Hindlimb muscle (tissue), 1 donor: ENCODE measurements at places on chromosomes 2 and 18. TPM values are rescaled to one million over a fixed set of nuclear protein-coding genes. Genes with fewer than 3 reads are reported as not detected.

The RPRM gene
- polyA plus RNA-seq = 17.0 TPM

The PROC gene
- 0.93 TPM for polyA plus RNA-seq

The LYG1 gene
- 2.4 TPM for polyA plus RNA-seq

The C1QL2 gene
- not detected for polyA plus RNA-seq

The FLACC1 gene
- 1.4 TPM for polyA plus RNA-seq

The ANKRD30B gene
- not detected for polyA plus RNA-seq

The KCNG3 gene
- 0.05 TPM for polyA plus RNA-seq

The CD207 gene
- 0.27 TPM for polyA plus RNA-seq

The CCDC178 gene
- 0.36 TPM for polyA plus RNA-seq

The GALR1 gene
- 0.09 TPM for polyA plus RNA-seq

The THADA gene
- 22.3 TPM for polyA plus RNA-seq

The GRHL1 gene
- polyA plus RNA-seq = 1.9 TPM

The BIN1 gene
- polyA plus RNA-seq = 1,160 TPM

The CTIF gene
- 47.1 TPM for polyA plus RNA-seq

The IL36RN gene
- polyA plus RNA-seq = not detected

The DAW1 gene
- polyA plus RNA-seq = not detected

The KRCC1 gene
- 33.0 TPM for polyA plus RNA-seq

The EHD3 gene
- polyA plus RNA-seq = 3.6 TPM

The LBX2 gene
- 0.52 TPM for polyA plus RNA-seq

The EDAR gene
- not detected for polyA plus RNA-seq

The CSRNP3 gene
- 11.2 TPM for polyA plus RNA-seq

The MAL gene
- polyA plus RNA-seq = 5.2 TPM
